ENCODE measurements at places on chromosomes 1 and 21. TPM values are rescaled to one million over a fixed set of nuclear protein-coding genes. Genes with fewer than 3 reads are reported as not detected.

DNA sequence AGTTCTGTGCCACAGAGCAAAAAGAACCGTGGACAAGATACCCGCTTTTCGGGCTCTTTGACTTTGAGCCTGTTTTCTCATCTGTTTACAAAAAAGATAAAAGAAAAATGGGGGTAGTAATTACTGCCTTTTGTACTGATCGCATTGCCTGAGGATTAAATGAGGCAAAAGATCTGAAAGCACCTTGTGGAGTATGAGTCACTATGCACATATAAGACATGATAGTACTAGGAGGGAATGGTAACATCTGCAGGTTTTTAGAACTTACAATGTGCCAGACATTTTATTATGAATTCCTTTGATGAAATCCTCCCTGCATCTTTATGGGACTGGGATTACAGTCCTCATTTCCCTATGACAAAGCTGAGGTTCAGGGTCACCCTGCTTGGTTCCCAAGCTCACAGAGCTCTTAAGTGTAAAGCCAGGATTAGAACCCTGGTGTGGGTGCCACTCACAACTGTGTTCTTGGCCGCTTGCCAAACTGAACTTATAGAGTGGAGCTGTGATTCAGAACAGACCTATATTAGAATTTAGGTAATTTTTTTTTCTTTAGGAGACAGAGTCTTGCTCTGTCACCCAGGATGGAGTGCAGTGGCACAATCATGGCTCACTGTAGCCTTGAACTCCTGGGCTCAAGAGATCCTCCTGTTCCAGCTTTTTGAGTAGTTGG is 1.8 kb downstream of the DISC1 start:
- H3K27ac ChIP-seq: peak overlapping the region; percentile 60
- no peaks in the 10 kb centered on the region for H3K36me3 ChIP-seq
- no peaks in the 10 kb centered on the region for H3K27me3 ChIP-seq
- DNase-seq: no peak

DNA sequence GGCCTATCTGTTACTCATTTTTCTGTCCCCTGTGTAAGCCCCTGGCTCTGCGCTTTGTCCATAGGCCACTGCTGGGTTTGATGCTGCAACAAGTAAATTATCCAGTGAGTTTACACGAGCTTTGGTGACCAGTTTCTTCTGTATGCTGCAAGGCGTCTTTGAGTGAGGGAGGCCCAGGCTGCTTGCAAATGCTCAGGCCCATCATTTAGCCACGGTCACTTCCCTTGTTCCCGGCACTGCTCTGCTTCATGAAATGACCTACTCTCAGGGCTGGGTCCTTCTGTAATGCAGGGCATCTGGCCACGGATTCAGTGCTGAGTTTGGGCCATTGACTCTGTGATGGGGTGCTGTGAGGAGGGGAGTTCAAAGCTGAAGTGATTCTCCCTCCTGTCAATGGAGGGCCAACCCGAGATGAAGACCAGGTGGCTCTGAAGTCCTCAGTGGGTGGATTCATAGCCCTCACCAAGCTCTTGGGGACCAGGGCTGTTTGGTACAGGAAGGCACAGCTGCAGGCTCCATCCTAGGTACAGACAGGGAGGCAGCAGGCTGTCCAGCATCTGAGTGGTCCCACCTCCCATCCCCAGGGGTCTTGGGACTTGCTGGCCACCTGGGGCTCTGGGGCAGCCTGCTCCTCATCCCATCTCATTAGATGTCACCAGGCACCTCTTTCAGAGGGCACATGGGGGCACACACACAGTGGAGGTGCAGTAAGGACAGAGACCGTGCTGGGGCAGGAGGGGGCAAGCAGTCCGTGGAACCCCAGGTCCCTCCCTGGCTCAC is 21.7 kb downstream of the LHX4 start:
- H3K36me3 ChIP-seq: no peaks in the 10 kb centered on the region
- no peak overlapping the region for H3K4me3 ChIP-seq
- peaks cover 4% of the 10 kb centered on the region for H3K4me1 ChIP-seq
- H3K27ac ChIP-seq: no peak overlapping the region

- no peak overlapping the region for H3K4me3 ChIP-seq
- no peaks in the 10 kb centered on the region for H3K36me3 ChIP-seq
- DNase-seq: no peak
- H3K27me3 ChIP-seq: peaks cover 8% of the 10 kb centered on the region
- no peaks in the 10 kb centered on the region for H3K4me1 ChIP-seq
- no peak overlapping the region for H3K27ac ChIP-seq
Measured at GRCh38 chr1:7636795-7637526, 134.1 kb upstream of the VAMP3 start.

GRCh38 chr1:13825033-13825432 is 125.0 kb downstream of the PRDM2 start:
- H3K27ac ChIP-seq: no peak overlapping the region
- H3K4me1 ChIP-seq: no peaks in the 10 kb centered on the region
- DNase-seq: peak; percentile 8
- H3K36me3 ChIP-seq: peaks cover 10% of the 10 kb centered on the region
- H3K4me3 ChIP-seq: no peak overlapping the region

- no peaks in the 10 kb centered on the region for H3K4me1 ChIP-seq
- no peaks in the 10 kb centered on the region for H3K36me3 ChIP-seq
- DNase-seq: no peak
- no peak overlapping the region for H3K4me3 ChIP-seq
Measured at GRCh38 chr1:16067933-16068332, 5.5 kb downstream of the FAM131C start.

DNA sequence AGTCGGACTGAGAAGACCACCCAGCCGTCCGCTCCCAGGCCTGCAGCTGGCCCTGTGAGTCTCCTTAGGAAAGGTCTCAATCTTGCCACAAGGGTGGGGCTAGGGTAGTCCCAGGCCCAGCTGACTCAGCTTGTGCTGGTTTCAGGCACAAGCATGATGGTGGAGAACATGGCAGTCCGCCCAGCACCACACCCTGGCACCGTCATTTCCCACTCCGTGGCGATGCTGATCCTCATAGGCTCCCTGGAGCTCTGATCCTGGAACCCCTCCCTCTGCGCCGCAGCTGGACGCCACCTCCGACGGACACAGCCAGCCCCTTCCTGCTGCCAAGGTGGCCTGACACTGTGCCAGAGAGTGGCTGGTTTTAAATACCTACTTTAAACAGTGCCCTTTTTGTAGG is 10.7 kb downstream of the TMEM81 start:
- no peaks in the 10 kb centered on the region for H3K27me3 ChIP-seq
- peaks cover 6% of the 10 kb centered on the region for H3K4me1 ChIP-seq
- H3K4me3 ChIP-seq: no peak overlapping the region

- no peaks in the 10 kb centered on the region for H3K36me3 ChIP-seq
- no peaks in the 10 kb centered on the region for H3K27me3 ChIP-seq
- H3K27ac ChIP-seq: peak overlapping the region; percentile 47
- no peak overlapping the region for H3K4me3 ChIP-seq
Measured at GRCh38 chr1:218299416-218299815, 14.3 kb downstream of the RRP15 start.

- no peaks in the 10 kb centered on the region for H3K4me1 ChIP-seq
- H3K27me3 ChIP-seq: peaks cover 26% of the 10 kb centered on the region
- H3K4me3 ChIP-seq: no peak overlapping the region
- no peak overlapping the region for H3K27ac ChIP-seq
- no peak for DNase-seq
- H3K36me3 ChIP-seq: no peaks in the 10 kb centered on the region
Measured at GRCh38 chr1:57340334-57341070, 83.4 kb downstream of the DAB1 start.

Gene CFAP298
- total RNA-seq: 28.0 TPM

- peaks cover 27% of the 10 kb centered on the region for H3K27me3 ChIP-seq
- H3K4me3 ChIP-seq: no peak overlapping the region
- DNase-seq: no peak
Measured at GRCh38 chr1:223650465-223650864, 15.0 kb downstream of the CAPN8 start.

- H3K4me3 ChIP-seq: no peak overlapping the region
- H3K27ac ChIP-seq: peak overlapping the region; percentile 65
- no peaks in the 10 kb centered on the region for H3K27me3 ChIP-seq
- peaks cover 26% of the 10 kb centered on the region for H3K4me1 ChIP-seq
- H3K36me3 ChIP-seq: no peaks in the 10 kb centered on the region
- DNase-seq: no peak
Measured at GRCh38 chr1:40703316-40703715, 11.8 kb downstream of the NFYC start.

Gene INTS7
- total RNA-seq: 17.8 TPM

- DNase-seq: no peak
- peaks cover 3% of the 10 kb centered on the region for H3K4me1 ChIP-seq
- no peak overlapping the region for H3K4me3 ChIP-seq
- H3K36me3 ChIP-seq: no peaks in the 10 kb centered on the region
Measured at GRCh38 chr21:17921579-17922530, 102.7 kb upstream of the C21orf91 start.

DNA sequence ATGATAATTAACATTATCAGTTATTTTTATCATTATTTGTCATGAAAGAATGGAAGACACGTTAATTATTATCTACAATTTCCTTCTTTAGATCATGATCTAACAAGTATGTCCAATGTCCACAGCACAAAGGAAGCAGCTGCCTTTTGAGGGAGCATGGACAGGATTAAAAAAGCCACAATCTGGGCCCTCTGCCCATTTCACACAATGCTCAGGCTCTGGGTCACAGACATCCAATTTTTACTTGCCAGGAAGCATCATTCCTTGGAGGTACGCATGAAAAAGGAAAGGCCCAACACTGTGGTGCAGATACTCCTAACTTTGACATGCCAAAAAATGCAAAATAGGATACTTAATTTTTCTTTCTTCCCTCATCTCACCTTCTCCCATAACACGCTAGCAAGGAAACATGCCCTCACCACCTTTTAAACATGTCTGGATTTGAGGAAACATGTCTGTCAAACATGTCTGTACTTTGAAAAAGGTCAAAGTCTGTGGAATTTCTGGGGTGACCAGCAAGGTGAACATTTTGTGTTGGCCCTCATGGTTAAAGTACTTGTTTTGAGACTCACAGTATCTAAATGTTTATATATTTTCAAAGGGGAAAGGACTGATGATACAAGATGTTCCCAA is 40.0 kb downstream of the GADD45A start:
- no peak for DNase-seq
- peaks cover 28% of the 10 kb centered on the region for H3K4me1 ChIP-seq
- no peak overlapping the region for H3K4me3 ChIP-seq
- H3K27ac ChIP-seq: peak overlapping the region; percentile 52
- no peaks in the 10 kb centered on the region for H3K27me3 ChIP-seq

- peaks cover 77% of the 10 kb centered on the region for H3K27me3 ChIP-seq
- no peak for DNase-seq
- no peak overlapping the region for H3K4me3 ChIP-seq
- H3K4me1 ChIP-seq: peaks cover 9% of the 10 kb centered on the region
Measured at GRCh38 chr1:160048335-160048734, 16.5 kb upstream of the PIGM start.

GRCh38 chr1:160859166-160859565 is 3.5 kb downstream of the CD244 start:
- peaks cover 6% of the 10 kb centered on the region for H3K27me3 ChIP-seq
- no peaks in the 10 kb centered on the region for H3K36me3 ChIP-seq
- no peaks in the 10 kb centered on the region for H3K4me1 ChIP-seq
- no peak for DNase-seq

Gene RAB7B
- total RNA-seq: 3.5 TPM

DNA sequence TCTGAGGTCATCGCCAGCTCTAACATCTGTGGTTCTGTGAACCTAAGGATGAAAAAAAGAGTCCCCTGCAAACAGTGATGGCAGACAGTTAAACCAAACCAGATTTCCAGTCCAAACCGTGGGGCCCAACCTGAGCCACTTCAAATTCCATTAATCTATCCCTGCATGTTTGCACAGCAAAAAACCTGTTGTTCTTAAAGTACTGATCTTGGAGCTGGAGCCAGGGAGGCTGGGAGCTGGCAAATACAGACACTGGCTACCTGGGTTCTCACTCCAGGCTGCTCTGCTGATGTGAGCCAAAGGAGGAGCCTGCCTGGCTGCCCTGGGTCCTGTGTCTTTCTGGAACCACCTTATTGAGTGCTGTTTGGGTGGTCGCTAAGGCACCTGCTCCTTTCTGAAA is 16.4 kb downstream of the LDLRAD1 start:
- no peaks in the 10 kb centered on the region for H3K4me1 ChIP-seq
- no peak for DNase-seq
- no peak overlapping the region for H3K4me3 ChIP-seq
- no peak overlapping the region for H3K27ac ChIP-seq

Gene CCDC17
- total RNA-seq: 0.90 TPM

Gene OLFML3
- 33.1 TPM for total RNA-seq

GRCh38 chr1:11330411-11330810 is 57.4 kb downstream of the UBIAD1 start:
- H3K36me3 ChIP-seq: no peaks in the 10 kb centered on the region
- H3K27me3 ChIP-seq: peaks cover 23% of the 10 kb centered on the region
- H3K4me3 ChIP-seq: no peak overlapping the region

GRCh38 chr1:2495026-2495425 is 18.9 kb downstream of the PLCH2 start:
- DNase-seq: no peak
- H3K36me3 ChIP-seq: no peaks in the 10 kb centered on the region
- no peak overlapping the region for H3K4me3 ChIP-seq
- no peaks in the 10 kb centered on the region for H3K27me3 ChIP-seq
- H3K4me1 ChIP-seq: no peaks in the 10 kb centered on the region

Gene CGN
- 0.95 TPM for total RNA-seq

Gene OSCP1
- total RNA-seq: 6.2 TPM

DNA sequence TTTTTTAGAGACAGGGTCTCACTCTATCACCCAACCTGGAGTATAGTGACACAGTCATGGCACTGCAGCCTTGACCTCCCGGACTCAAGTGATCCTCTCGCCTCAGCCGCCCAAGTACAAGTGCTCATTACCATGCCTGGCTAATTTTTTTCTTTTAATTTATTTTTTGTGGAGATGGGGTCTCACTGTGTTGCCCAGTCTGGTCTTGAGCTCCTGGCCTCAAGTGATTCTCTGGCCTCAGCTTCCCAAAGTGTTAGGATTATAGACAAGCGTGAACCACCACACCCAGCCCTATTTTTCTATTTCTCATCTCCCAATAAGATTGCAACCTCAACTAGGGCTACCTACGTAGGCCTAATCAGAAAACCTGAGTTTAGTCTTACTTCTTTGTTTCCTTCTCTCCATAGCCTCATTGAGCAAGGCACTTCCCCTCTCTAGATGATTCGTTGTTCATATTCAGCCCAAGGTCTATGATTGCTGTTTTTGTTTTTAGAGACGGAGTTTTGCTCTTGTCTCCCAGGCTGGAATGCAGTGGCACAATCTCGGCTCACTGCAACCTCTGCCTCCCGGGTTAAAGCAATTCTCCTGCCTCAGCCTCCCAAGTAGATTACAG is 1.1 kb upstream of the KPNA6 start:
- H3K27me3 ChIP-seq: no peaks in the 10 kb centered on the region
- no peak overlapping the region for H3K27ac ChIP-seq
- H3K36me3 ChIP-seq: no peaks in the 10 kb centered on the region
- DNase-seq: no peak
- H3K4me3 ChIP-seq: peak overlapping the region; percentile 25

Gene FAM78B
- total RNA-seq: 0.13 TPM

Gene RASSF5
- 0.36 TPM for total RNA-seq
